Jurkat, Clone E6-1 (cell line): ENCODE measurements at places on chromosomes 1 and 21.
A peak's percentile ranks its signal among the peaks of the same experiment; 100 is the strongest.

- DNase-seq: no peak
Measured at GRCh38 chr21:43997766-43998742, 14.1 kb upstream of the TRAPPC10 start.

DNA sequence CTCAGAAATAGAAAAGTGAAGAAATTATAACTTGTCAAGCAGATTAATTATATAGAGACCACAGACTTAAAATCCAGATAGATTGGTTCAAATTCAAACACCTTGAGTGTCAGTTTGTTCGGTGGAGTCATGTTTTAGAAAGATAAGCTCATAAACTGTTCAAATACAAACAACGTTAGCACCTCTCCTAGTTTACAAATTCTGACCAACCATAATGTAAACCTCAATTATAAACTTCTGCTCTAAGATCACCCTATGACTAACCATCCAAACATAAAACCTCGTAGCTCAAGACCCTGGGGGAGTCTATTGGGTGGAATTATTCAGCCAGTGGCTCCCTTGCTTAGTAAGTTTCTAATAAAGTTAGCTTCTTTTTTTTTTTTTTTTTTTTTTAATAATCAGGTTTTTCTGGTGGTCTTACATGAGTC is 12.4 kb downstream of the CBR1 start:
- DNase-seq: no peak

GRCh38 chr1:231940116-231940515 is 313.5 kb downstream of the DISC1 start:
- DNase-seq: no peak

DNA sequence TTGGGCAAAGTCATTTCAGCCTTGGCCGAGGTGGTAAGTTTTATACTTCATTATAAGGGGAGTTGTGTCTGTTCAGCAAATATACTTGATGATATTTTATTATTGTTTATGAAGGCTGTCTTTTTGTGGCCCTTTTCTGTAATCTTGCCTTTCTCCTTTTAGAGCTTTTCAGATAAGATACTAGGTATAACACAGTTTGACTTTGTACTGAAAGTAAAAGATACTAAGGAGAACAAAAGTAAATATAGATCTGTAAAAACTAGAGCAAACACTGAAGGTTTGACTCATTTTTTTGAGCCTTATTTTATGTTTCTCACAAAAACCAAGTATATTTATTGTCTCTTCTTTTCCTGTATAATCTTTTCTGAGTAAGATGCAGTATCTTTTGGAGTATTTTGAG is 61.9 kb downstream of the KIF1B start:
- no peak for DNase-seq

DNA sequence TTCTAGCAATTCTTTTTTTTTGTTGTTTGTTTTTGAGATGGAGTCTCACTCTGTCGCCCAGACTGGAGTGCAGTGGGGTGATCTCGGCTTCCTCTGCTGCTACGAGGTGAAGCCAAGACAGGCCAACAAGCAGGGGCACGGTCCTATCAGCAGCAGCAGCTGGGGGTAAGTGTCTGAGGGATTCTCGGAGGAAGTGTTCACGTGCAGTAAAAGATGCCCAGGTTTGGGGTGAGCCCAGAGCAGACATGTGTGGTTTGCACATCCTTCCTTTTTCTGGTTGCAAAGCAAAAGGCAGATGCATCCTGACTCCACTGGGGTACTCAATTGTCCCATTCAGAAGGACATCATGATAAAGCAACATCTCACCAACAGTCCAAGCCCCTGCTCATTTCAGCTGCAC is 27.7 kb downstream of the PIGP start:
- DNase-seq: peak; percentile 94

GRCh38 chr1:21956720-21957552 is 19.8 kb upstream of the HSPG2 start:
- DNase-seq: no peak

DNA sequence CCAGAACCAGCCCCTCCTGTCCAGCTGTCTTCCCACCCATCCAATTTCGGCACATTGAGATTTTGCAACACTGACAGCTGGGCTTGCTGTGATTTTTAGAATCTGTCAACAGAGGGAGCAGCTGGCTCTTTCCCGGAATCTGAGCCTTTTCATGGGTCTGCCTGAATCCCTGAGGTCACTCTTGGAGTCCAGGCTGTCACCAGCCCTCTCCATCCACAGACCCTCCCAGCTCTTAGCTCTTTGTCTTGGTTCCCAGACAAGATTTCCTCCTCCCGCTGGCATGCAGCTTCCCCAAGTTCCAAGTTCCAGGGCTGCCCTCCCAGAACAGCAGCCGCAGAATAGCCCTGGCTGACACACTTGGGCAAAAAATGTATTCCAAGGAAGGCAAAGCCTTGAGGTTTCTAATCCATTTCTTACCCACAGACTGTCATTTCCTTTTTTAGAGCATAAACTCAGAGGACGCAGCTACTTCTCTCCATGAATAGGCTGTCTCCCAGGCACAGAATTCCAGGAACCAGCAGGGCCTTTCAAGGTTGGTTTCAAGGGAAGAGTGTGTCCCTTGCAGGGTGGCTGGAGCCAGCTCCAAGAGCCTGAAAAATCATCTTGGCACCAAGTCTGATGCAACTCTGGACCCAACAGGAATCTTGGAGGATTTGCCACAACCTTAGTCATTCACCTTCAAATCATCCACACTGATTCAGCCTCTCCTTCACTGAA is 7.1 kb upstream of the TMEM61 start:
- no peak for DNase-seq

- DNase-seq: peak; percentile 37
Measured at GRCh38 chr1:214454569-214455396, 96.6 kb downstream of the PTPN14 start.

- no peak for DNase-seq
Measured at GRCh38 chr1:56099766-56100265, 479.5 kb downstream of the PLPP3 start.

DNA sequence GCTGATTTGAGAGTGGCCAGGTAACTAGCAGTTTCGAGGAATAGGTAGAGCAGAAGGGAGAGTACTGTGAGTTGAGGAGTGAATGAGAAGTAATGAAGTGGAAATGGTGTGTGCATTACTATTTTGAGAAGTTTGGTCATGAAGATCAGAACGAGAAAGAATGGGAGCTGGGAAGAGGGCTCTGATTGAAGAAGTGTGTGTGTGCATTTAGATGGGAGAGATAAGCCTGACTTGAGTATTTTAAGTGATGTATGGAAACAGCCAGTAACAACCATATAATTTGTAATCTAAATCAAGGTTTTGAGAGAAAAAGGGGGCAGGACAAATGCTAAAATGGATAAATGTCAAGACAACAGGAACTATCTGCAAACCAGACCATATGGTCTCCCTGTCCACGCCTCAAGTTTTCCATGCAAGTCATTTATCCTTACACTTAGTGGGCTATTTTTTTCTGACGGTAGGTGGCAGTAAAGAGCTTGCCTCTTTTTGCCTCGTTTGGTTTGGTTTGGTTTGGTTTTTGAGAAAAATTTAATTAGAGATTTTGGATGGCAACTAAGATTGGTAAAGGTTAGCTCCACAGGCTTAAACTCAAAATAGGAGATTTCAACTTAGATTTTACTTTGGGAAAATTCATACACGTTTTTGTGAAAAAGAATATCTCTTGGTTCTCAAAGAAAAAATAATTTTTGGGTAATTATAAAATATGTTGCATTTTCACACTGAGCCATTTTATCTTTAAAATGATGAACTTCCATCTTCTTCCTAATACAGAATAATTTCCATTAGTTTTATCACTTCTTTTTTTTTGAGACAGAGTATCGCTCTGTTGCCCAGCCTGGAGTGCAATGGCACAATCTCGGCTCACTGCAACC is 9.5 kb upstream of the B3GALNT2 start:
- DNase-seq: peak; percentile 71

GRCh38 chr1:13224480-13225060 is 1.4 kb downstream of the PRAMEF18 start:
- DNase-seq: no peak

- DNase-seq: no peak
Measured at GRCh38 chr1:53319296-53320101, 8.4 kb downstream of the LRP8 start.

DNA sequence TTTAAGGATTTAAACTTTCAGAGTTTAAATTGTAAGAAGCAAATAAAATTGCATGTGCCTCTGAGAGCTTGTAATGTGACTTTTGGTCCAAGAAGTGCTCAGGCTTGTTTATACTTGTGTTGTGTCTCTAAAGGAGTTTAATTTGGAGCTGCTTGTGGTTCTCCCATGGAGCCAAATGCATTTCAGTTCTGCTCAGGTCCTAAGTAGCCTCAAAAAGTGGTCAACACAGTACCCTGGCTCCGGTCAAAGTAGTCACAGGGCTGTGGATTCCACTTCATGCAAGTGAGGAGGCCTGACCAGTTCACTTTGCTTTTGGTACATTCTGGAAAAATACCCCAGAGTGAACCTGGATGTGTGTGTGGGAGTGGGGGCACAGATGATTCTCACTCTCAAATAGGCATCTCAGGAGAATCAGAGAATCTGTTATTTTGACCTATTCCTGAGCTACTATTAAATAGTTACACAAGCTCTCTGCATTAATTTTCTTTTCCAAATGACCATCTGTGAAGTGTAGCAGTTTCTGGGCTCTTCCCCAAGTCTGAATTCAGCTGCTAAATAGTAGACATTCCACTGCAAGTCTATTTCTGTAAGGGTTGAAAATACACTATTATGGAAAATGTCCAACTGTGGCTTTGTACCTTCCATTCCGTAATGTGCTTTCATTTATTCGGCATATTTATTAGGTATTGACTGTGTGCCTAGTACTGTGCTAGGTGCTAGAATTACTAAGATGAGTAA is 31.7 kb upstream of the AGO1 start:
- no peak for DNase-seq

- DNase-seq: no peak
Measured at GRCh38 chr1:243438815-243439214, 183.0 kb downstream of the SDCCAG8 start.

DNA sequence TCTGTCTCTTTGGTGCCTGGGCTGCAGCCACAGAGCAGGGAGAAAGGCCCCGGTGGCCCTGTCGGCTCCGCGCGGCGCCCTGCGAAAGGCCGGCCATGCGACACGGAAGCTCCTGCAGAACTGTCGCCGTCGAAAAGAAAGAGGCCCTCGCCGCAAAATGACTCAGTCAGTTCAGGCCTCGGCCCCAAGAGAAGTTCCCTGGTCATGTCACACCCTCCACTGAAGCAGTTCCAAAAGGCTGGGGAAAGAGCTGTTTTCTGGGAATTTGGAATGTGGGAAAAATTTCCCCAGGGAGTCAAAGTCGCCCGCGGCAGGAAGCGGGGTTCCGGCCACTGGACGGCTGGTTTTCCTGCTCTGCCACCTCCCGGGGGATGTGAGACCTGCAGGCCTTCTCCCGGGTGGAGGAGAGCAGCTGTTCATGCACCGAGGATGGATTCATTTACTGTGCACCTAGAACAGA is 115.8 kb upstream of the ZNF678 start:
- DNase-seq: no peak

- no peak for DNase-seq
Measured at GRCh38 chr1:153357076-153357852, 390 bp upstream of the S100A9 start.

- no peak for DNase-seq
Measured at GRCh38 chr1:177799746-177800145, 170.1 kb downstream of the SEC16B start.

DNA sequence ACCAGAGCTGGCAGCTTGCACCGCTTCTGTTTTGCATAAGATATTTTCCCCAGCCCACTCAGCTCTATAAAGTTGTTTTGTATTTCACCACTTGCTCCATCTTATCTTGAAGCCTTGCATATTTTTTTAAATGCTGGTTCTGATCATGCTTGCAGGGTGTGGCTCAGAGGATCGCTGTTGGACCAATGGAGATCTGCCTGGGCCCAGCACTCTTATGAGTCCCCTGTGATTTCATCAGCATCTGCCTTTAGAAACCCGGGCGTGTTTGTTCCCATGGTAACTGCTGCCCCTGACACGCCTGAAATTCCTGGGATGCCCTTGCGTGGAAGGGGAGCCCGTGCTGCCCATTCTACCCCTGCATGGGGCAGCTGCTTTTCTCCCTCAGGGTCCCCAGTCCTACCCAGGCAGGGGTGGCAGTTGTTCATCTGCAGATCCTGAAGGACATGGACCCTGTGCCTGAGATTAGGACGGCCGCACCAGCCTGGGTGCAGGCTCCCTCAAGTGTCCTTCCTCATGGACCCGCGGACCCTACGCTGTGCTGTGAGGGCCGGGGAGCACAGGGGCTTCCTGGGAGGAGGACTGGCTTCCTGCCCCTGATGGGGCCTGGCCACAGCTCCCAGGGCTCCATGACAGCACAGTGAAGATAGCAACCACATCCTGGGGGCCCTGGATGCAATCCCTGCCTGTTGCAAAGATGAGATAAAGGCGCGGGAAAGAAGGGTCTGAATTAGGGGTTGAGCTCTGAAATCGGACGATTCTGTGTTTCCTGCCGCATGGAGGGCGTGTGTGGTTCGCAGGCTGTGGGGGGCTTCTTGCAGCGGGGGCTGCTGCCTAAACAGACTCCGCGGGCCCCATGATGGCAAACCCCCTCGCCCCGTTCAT is 226.5 kb downstream of the SDCCAG8 start:
- DNase-seq: peak; percentile 69

- no peak for DNase-seq
Measured at GRCh38 chr1:228314315-228314657, 92.3 kb downstream of the TRIM11 start.

DNA sequence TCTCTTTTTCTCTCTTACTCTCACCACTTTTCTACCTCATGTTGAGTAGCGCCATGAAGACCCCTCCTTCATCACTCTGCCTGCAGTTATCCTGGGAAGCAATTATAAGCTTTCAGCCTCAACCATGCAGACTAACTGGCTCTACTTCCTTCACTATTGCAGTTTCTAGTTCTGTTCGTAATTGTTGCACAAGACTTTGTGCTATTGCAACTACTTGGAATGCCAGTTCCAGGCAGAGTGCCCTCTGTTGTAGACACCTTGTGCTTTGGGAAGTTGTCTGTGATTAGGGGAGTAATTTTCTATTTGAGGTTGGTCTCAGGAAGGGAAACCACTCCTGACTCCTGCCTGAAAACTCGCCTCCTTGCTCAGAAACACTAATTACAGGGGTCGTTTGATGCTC is 19.4 kb downstream of the PGM1 start:
- no peak for DNase-seq

GRCh38 chr1:116518400-116518799 is 52.4 kb downstream of the CD58 start:
- DNase-seq: no peak

GRCh38 chr21:37699024-37699775 is 217.1 kb downstream of the KCNJ6 start:
- DNase-seq: no peak
